NCI-H1417 treated with DMSO at 0.1 percent for 48 hours (cell line): ENCODE measurements at places on chromosomes 6 and 20.

DNA sequence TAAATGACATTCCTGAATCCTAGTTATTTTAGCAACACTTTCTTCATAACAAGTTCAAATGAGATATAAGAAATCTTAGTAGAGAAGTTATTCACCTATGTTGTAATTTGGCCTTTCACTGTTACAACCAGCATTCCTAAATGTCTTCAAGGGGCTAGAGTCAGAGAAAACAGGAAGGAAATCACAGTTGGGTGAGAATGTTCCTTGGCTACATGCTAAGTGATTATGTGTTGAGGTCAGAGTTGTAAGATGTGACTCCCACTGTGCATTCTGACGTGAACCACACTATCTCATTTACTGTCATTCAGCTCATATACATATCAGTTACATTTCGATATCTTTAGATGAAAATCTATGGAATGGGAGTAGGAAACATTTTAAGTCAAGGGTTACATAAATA, 51.0 kb upstream of the MLIP start:
- DNase-seq = no peak

GRCh38 chr6:87436435-87436834, 28.7 kb downstream of the CFAP206 start:
- DNase-seq = no peak

GRCh38 chr20:5354901-5355300, 38.1 kb upstream of the PROKR2 start:
- no peak for DNase-seq

GRCh38 chr20:63967330-63968135, 2.2 kb downstream of the ZNF512B start:
- DNase-seq = no peak

DNA sequence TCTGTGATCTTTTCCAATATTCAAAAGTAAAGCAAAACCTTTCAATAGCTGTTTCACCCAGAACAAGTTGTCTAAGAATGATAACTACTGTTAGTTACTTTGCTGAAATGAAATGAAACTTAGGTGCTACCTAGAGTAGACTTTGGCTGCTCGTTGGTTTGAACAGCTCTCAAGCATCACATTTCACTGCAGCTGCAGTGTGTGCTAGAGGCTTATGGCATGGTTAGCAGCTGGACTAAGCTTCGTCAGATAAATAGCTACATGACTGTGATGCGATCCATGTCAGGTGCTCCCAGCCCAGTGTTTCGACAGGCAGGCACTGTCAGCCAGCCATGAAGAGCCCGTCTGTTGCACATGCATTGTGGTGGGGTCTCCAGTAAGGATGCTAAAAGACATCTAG, 201.1 kb downstream of the TFAP2B start:
- no peak for DNase-seq

GRCh38 chr20:50456452-50457324, 53.5 kb upstream of the PTPN1 start:
- no peak for DNase-seq

DNA sequence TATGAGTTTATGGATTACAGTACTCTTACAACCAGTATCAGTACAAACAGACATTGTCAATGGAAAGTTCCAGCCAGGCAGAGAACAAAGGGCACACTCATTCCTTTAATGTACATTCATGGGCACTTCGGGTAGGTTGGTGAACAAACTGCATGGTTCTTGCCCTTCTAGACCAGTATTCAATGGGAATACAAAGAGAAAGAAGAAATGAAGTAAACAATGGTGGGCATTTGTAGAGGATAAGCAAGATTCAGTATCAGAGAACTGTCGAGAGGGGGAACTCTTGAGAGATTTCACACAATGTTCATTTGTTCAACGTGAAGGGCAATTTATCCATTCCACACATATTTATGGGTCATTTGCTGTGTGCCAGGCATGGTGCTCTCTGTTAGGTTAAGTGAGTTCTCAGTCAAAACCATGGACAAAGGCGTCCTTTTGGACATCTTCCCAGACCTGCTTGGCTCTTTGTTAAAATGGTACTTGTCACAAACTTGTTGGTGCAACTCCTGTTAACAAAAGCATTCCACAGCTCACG, 714.8 kb downstream of the DHX35 start:
- DNase-seq = no peak

DNA sequence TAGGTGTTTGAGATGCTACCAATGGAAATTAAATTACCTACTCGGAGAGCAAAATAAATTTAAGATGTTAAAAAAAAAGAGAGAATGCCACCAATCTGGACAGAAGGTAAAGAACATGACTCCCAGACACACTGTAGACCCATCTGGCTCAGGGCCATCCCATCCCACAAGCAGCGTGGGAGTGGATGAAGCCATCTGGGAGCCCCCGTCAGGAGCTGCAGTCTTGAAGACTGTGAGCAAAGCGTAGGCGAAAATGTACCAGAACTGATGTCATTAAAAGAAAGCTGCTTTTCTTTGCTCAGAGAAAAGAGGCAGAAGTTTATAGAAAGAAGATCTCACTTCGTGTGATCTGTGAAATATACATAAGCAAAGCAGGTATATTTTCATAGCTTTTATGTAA, 815.7 kb downstream of the QKI start:
- DNase-seq = no peak

DNA sequence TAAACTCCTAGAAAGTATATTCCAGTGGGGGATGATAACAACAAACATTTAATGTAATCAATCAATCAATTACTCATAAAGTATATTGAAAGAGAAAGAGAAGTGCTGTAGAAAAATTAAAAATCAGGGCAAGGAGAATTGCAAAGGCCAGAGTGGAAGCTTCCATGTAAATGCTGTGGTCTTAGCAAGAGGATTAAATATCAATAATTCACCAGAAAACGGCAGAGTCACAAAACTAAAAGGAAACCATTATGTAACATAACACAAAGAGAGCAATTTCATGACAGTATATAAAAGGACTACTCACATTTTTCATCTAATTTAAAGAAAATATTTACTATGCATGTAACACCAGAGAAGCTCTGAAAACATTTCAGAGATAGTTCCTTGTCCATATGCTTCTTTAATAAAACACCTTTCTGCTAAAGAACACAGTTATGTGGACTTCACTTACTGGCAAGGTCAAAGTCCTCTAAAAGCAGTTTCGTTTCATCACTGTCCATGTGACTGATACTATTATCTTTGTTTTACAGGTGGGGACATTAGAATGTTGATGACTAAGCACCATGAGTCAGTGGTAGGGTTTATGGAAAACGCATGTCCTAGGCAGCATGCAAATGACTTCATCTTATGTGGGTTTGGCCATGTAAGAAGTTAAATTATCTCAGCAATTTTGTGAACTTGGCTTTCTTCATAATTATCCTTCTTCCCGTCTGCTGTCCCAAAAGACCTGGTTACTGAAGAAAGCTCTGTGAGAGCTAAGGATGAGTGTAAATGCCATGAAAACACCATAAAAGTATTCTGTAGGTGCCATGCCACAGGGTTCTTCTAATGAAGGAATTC, 185.8 kb upstream of the TENT5A start:
- no peak for DNase-seq

GRCh38 chr20:53162251-53162835, 190.2 kb downstream of the TSHZ2 start:
- DNase-seq = no peak

DNA sequence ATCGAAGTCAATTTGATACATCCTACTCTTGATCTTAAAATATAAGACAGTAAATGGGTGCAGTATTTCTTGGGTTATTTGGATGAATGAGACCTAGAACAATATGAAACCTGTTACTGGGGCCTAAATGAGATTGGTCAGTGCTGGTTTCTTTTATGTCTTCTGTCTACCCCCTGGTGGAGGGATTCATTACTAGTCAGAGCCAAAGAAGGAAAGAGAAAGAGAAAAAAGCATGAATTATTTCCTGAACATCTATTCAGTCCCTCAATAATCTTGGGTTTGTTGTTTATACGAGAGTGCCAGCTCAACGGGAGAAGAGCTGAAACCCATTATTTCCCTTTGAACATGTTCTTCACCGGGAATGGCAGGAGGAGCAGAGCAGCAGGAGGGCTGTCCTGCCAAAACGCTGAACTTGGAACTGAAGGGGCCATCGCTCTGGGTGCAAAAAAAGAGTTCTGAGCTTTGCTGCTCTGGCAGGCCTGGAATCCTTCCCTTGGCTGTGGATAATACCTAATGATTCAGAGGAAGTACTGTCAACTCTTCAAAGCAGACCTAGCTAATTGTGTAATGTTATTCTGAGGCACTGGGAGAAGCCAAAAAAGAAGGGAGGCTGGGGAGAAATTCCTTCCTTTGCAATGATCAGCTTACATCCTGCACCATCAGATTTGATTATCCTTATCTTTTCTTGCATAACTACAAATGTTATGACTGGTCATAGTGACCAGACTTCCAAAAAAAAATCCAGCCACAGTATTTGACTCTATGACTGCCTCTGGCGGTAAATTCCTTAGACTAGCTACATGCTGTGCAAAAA, 72.0 kb downstream of the BLOC1S5 start:
- DNase-seq = peak; percentile 18

- no peak for DNase-seq
These were observed 54.7 kb downstream of the RRBP1 start for GRCh38 chr20:17627101-17627955.

GRCh38 chr6:97508646-97509045, 225.6 kb upstream of the MMS22L start:
- DNase-seq = no peak

- no peak for DNase-seq
These were observed 34.4 kb upstream of the ENPP1 start for GRCh38 chr6:131773284-131773950.

DNA sequence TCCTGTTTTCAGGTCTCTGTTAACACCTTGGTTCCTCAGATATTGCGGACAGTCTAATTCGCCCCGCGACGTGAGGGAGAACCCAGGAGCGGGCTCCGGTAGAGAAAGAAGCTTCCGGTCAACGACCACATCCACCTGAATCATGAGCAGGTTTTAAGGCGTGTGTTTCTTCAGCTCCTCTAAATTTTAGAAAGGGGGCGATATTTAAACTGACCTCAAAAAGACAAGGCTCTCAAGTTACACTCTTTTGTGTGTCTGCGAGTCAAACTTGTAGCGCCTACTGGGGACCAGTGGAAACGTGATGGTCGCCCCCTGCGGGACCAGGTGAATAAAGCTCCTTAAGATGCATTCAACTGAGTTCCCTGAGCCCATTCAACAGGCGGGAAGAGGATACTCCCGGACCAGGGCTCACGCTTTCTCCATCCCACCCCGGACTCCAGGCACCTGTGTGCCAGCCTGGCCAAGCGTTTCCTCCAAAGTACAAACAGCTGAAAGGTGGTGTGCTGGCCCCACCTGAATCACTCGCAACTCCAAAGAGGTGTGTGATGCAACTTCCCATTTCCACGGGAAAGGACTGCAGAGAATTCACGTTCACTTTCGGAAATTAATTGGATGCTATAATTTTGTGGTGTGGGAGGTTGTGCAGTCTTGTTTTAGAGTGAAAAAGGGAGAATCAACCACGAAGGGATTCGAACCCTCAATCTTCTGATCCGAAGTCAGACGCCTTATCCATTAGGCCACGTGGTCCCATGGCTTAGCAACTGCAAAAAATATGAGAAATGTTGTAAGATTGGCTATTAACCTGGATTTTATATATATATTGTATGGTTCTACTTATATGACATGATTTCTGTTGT, 17.0 kb downstream of the GPX5 start:
- DNase-seq = peak; percentile 27
